ENCODE measurements at places on chromosomes 5 and 9.

- DNase-seq = no peak
Observed at GRCh38 chr9:136984464-136985026, 1.8 kb downstream of the LCNL1 start.

DNA sequence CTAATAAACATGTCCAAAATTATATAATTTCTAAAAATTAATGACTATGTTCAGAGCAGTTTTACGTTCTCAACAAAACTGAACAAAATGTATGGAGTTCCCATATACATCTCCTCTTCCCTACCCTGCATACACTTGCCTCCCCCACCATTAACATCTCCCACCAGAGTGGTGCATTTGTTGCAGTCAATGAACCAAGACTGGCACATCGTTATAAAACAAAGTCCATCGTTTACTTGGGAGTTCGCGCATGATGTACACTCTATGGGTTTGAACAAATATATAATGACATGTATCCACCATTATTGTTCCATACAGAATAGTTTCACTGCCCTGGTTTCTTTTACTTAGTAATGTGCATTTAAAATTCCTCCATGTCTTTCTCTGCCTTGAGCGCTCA lies 130.1 kb downstream of the APBA1 start:
- no peak for DNase-seq

GRCh38 chr5:14243766-14244165 lies 100.6 kb downstream of the TRIO start:
- no peak for DNase-seq

DNA sequence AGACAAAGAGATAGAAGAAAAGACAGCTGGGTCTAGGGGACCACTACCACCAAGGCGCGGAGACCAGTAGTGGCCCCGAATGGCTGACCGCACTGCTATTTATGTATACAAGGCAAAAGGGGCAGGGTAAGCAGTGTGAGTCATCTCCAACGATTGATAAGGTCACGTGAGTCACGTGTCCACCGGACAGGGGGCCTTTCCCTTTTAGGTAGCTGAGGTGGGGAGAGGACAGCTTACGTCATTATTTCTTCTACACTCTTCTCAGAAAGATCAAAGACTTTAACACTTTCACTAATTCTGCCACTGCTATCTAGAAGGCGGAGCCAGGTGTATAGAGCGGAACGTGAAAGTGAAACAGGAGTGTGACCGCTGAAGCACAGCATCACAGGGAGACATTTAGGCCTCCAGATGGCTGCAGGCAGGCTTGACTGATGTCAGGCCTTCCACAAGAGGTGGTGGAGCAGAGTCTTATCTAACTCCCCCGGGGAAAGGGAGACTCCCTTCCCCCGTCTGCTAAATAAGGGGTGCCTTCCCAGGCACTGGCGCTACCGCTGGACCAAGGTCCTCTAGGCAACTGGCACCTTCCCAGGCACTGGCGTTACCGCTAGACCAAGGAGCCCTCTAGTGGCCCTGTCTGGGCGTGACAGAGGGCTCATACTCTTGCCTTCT lies 6.1 kb upstream of the PRR16 start:
- DNase-seq = peak; percentile 62

- DNase-seq = no peak
Observed at GRCh38 chr5:143147902-143148301, 255.6 kb downstream of the NR3C1 start.

DNA sequence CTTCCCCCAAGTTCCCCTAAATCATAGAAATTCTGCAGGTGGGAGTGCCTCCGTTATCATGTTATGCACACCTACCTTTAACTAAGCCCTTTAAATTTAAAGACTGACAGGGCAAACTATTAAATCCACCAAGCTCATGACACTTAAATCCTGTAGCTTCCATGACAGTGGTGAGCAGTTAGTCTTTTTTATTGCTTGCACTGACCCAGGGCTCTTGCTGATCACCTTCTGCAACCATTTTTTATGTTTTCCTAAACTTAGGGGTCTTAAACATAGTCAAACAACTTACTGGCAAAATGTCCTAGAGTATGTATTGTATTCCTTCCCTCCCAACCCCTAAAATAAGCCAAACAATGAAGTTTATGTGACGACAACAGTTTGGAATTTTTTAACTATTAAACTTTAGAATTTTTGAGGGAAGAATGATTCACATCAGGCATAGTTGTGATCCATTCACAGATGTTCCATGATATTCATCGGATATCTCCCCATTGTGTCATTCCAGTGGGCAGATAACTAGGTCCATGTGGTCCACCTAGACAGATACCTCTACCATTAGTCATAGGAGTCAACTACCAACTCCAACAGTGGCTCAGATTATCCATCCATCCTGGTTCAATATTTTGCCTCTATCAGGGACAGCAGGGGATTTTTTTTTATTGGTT lies 283.1 kb downstream of the ADAMTS6 start:
- no peak for DNase-seq

DNA sequence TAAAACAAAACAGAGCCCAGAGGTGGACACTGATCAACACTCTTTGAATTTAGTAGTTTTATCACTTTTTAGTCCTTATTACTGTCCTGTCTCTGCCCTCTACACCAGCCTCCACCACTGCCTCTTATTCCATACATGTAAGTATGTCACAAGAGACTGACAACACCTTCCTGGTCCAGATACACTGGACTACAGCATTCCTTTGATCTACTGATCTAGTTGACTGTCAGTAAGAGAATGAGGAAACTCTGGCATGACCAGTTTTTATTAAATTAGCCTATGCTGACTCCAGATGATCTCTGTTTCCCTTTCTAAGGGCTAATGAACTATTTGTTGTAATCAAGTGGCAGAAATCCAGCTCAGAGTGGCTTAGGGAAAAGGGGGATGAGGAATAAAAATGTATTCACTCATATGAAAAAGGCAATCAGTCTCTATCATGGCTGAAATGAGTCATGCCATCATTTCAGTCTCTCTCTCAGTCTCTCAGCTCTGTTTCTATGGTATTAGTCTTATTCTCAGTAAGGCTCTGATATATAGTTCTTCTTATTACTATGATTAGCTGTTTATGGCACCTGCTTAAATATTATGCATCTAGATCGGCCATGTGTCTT lies 5.5 kb downstream of the ARHGEF37 start:
- DNase-seq = no peak

- DNase-seq = no peak
Observed at GRCh38 chr5:143023411-143024096, 253.4 kb downstream of the ARHGAP26 start.

GRCh38 chr9:18922161-18922885 lies 110.7 kb downstream of the SAXO1 start:
- no peak for DNase-seq

GRCh38 chr5:178483620-178484019 lies 106.6 kb downstream of the COL23A1 start:
- DNase-seq = peak; percentile 21

DNA sequence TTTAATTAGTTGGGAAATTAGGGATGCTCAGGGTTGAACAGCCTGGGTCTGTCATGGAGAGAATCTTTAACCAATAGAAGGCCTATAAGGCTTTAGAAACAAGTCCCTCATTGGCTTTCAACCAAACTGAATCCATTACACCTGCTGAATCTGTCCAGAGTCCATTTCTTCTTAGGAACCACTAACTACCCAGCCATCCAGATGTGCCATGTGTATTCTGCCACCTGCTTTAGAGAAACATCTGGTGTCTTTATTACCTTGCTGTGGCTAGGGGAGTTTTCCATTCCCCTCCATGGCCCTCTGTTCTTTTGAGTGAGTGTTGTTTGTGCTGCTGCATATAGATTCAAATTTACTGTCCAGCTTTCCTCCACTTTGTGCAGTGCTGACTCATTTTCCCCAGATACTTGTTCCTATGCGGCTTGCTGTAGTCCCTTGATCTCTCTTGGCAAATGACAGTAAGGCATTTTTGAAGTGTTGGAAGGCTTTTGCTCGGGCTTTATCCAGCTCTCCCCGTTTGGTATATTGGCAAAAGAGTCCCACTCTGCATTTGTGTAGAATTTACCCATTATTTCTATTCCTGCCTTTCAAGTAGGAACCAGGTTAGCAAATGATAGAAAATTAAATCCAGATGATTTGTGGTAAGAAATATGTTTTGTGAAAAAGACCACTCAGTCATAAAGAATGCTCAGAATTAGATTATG lies 54.6 kb downstream of the NLN start:
- no peak for DNase-seq

GRCh38 chr9:137286975-137287383 lies 9.5 kb downstream of the TOR4A start:
- DNase-seq = peak; percentile 82

GRCh38 chr5:7405277-7405676 lies 9.3 kb downstream of the ADCY2 start:
- DNase-seq = no peak

- DNase-seq = no peak
Observed at GRCh38 chr5:151236888-151237287, 13.0 kb upstream of the CCDC69 start.

DNA sequence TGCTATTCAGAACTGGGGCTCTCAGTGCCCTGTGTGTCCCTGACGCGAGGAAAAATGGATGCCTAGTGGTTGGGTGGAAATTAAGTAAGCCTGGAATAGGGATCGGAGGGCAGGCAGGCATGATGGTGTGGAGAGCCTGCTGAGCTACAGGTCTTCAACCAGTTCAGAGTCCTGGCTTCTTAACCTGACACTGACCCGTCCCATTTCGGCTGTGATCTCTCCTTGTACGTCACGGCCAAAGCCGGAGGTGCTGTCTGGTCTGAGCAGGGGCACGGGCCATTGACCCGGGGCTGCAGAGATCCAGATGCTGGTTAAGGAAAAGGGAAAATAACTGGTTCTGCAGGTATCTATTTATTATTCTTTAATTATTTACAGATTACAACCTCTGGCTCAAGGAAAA lies 27.9 kb downstream of the RHOBTB3 start:
- DNase-seq = peak; percentile 32

DNA sequence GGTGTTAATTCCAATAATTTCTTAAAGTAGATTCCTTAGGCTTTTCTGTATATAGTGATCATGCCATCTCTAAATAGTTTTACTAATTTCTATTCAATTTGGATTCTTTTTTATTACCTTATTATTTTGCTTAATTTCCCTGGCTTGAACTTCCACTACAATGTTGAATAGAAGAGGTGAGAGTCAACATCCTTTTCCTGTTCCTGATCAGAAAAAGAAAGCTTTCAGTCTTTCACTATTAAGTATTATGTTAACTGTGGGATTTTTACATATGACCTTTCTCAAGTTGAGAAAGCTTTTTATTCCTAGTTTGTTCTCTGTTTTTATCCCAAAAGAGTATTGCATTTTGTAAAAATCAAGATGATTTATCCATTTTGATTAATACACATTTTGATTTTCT lies 574.5 kb upstream of the TLE4 start:
- DNase-seq = no peak

Data from left colon (tissue), 2 donors.